Activated gamma-delta T cell (primary cell): ENCODE measurements at places on chromosomes 6 and 20.

DNA sequence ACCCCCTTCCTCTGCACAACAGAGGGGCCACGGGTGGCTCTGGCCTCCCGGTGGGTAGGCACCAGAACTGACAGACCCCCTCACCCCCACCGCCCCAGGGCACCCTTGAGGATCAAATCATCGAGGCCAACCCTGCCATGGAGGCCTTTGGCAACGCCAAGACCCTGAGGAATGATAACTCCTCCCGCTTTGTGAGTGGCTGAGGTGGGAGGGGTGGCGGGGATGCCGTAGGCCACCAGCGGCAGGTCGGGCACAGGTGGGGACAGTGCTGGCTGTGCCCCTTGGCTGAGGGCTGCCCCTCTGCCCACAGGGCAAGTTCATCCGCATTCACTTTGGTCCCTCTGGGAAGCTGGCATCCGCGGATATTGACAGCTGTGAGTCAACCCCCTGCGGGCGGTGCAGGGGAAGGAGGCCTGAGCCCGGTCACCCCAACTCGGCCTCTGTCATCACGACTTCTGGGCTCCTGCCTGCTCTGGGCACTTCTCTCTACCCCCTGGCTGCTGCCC lies 29.1 kb downstream of the MYH7B start:
- DNase-seq = no peak

DNA sequence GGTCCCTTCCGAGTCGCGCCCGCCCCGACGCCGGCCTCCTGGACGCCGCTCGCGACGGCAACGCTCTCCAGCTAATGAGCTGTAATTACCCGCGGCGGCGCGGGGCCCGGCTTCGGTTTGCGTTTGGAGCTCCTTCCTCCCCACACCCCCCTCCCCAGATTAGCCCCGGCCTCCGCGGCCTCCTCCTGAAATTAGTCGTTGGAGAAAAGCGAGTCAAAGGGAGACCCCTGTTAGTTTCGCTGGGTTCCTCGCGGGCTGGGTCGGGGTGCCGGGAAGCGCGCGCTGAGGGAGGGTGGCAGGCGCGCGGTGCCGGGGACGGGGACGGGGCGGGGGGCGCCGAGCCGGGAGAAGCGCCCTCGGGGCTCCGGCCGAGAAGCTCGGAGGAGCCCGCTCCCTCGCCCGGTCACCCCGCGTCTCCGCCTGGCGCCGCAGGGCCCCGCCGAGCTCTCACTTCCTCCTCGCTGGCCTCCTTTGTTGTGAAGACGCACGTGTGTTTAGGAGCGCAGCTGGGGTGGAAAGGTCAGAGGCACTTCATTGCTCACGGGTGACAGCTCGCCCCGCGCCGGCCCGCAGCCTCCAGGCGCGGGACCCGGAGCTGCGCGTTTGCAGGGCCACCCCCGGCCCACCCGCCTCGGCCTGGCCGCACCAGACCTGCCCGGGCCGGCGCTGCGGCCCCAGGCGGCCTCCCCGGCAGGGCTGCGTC lies 4.9 kb downstream of the FOXC1 start:
- DNase-seq = no peak

DNA sequence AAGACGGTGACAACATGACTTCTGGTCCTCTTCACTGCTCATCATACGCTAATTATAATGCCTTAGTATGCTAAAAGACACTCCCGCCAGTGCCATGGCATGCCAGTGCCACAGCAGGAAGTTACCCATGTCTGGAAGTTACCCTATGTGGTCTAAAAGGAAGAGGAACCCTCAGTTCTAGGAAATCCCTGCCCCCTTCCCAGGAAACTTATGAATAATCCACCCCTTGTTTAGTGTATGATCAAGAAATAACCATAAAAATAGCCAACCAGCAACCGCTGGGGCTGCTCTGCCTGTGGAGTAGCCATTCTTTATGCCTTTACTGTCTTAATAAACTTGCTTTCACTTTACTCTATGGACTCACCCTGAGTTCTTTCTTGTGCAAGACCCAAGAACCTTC lies 15.8 kb upstream of the SERPINB9 start:
- DNase-seq = no peak

GRCh38 chr6:75089921-75090320 lies 115.9 kb downstream of the COL12A1 start:
- no peak for DNase-seq

GRCh38 chr6:138227316-138227781 lies 9.1 kb upstream of the PBOV1 start:
- no peak for DNase-seq

DNA sequence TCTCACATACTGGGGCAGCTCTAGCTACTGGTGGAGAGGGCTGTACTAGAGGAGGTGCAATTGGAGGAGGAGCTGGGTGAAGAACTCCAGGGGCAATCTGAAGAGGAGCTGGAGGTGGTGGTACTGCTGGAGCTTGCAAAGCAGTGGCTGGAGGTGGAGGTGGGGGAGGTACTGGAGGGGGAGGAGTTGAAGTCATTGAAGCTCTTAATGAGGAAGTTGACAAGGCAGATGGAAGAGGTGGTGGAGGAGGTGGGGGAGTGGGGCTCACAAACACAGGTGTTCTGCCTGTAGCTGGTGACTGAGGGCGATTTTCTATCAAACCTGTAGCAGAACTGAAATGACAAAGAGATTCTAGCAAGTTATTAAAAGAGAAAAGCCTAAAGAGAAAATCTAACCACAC lies 77.6 kb downstream of the WASF1 start:
- no peak for DNase-seq

GRCh38 chr6:151497905-151498304 lies 4.1 kb downstream of the CCDC170 start:
- DNase-seq = no peak

DNA sequence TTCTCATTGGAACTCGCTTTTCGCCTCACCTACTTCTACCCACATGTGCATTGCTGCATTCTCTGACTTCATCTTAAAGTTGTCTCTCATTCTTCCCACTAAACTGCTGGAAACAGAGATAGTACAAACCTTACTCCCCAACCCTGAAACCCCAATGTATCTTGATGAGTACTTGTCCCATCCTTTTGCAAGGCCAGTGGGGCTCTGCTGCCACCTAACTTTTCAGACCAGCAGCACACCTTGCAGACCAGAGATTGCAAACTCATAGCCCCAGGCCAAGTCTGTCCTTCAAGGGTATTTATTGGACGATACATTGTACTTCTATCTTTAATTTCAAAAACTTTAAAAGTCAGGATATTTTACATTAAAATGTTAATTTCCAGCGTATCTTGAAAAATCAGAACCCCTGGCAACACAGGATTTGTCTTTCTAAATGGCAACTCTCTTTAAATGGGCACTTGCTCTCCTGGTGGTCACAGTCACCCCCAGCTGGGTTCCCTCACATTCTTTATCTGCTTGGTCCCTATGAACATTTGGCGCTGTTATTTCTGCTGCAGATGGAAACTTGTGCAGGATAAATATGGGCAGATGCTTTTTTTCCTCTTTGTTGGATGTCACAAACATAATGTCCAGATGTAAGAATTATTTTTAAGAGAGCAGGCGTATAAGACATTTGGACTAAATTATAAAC lies 83.9 kb downstream of the SOD2 start:
- DNase-seq = no peak
